Stimulated activated CD4-positive, alpha-beta T cell treated with anti-CD3 and anti-CD28 coated beads, Interleukin-1b, Interleukin-23, amount 100 ng/mL, for 1 hour (primary cell): ENCODE measurements at places on chromosomes 4 and X.

GRCh38 chrX:75547783-75548182 lies 24.9 kb upstream of the ZDHHC15 start:
- no peak for DNase-seq

- no peak for DNase-seq
Observed at GRCh38 chrX:72280321-72280845, 3.3 kb upstream of the RPS4X start.

- DNase-seq = peak; percentile 55
Observed at GRCh38 chrX:1537031-1537715, at the start of gene P2RY8. Gene P2RY8, minus strand, starts transcription at chrX:1537185. Its CDS starts 70,627 bp downstream, at chrX:1466558.

DNA sequence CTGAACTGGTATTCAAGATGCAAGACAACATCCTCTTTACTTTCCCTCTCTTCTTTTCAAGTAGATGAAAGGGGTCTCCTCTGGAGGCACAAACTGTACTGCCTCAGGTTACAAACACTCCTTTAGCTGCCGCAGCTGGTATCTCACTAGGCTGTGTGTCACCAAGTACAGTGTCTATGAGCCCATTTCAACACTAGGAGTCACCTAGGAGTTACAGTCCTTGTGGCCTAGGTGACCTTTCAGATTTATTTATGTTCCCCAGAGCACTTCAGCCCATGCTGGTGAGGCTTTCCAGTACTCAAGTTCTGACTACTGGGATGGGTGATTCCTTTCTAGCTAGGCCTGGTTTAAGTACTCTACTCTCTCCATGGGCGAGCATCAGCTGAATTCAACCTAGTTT lies 32.4 kb upstream of the TMLHE start:
- no peak for DNase-seq

- no peak for DNase-seq
Observed at GRCh38 chr4:127548990-127549925, 83.5 kb upstream of the INTU start.

GRCh38 chrX:118550792-118551191 lies 55.2 kb downstream of the DOCK11 start:
- no peak for DNase-seq

DNA sequence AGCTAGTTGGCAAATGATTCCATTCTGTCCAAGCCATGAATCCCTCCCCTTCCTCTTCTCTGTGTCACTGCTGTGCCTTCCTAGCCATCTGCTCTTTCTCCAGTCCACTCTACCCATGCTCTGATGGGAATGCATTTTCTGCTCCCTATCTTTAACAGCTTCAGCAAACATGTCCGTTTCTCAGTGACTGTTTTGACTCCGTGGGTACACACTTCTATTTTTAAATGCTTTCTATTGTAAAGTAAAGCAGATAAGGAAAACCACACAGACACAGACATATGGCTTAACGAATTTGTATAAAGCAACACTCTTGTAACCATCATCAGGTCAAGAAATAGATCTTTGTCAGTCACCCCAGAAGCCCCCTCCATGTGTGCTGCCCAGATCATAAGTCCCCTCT lies 72.4 kb upstream of the KLHL13 start:
- DNase-seq = no peak

GRCh38 chr4:7598939-7599790 lies 164.4 kb upstream of the PSAPL1 start:
- DNase-seq = no peak

- DNase-seq = no peak
Observed at GRCh38 chr4:151797131-151797530, 36.3 kb upstream of the GATB start.

- DNase-seq = no peak
Observed at GRCh38 chr4:140084385-140084784, 69.6 kb downstream of the MAML3 start.

GRCh38 chrX:5417381-5417780 lies 811.3 kb downstream of the NLGN4X start:
- DNase-seq = no peak

DNA sequence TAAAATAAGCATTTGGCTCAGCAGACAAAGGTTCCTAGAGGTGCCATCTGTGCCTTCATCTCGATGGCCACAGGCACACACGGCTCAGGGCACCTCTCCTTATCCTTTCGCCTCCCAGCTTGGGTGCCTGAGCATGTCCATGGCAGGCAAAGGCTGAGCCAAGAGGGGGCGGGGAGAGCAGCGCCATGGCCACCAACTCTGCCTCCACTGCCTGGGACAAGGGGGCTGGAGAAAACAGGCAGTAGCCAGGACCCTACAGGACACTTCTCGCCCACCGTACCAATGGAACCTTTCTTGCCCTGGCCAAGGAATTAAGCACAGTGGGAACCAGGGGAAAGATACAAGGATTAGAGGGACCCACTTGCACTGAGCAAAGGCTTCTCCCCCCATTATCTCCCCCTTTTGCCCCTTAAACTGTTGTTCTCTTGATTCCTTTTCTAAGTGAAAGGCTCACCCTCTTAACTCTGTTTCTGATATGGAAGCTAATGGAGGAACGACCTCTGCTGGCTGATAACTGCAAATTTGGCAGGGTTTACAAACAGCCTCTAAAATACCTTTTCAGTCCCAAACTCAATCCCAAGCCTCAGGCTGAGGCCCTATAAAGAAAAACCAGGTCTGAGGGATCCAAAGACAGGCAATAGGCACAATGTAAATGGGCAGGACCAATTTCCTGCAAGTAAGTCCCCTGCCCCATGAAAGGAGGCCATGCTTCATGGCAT lies 335.2 kb downstream of the ADAM29 start:
- DNase-seq = no peak

- no peak for DNase-seq
Observed at GRCh38 chr4:2461246-2461960, 7.5 kb upstream of the RNF4 start.

DNA sequence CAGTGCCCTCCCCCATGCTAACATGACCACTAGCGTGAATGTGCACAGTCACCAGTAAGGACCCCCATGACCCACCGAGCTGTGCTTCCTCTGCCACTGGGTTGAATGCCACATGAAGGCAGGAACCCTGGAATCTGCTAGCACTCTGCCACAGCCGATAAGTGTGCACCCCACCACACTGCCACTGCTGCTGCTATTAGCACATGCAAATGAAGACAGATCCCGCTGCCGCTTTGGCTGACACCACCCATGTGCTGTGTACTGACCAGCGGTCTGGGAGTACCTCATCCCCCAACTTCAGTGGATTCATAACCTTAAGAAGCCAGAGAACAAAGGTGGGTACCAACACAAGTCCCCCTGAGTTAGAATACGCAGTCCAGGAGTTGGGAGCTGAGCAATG lies 200.9 kb upstream of the ARHGEF9 start:
- DNase-seq = no peak

- DNase-seq = no peak
Observed at GRCh38 chrX:130108647-130109428, 1.5 kb downstream of the ELF4 start.

- DNase-seq = no peak
Observed at GRCh38 chr4:155011163-155011780, 197.2 kb upstream of the NPY2R start.

- no peak for DNase-seq
Observed at GRCh38 chrX:97743014-97743413, 859.3 kb downstream of the RPA4 start.

DNA sequence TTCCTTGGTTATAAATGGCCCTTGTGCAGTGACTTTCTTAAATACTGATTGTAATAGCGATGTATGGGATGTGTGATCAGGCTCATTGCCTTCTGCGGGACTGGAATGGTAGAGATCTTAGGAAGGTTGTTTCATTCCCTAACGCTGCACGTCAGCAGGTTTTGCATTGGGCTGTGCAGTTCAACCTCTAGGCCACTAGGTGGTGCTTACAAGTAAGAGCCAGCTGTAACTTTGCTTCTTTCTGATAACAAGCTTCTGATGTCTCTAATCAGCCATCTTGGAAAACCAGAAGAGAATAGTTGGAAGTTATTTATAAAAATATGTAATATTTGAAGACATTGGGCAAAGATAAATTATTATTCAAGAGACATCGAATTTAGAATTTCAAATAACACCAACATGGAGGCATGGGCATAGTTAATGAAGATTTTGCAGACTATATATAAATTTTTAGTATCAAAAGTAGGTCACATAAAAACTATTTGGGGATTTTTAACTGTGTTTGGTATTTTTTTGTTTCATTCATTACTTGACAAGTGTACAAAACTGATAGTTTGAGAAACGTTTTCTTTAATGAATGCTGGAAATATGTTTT lies 339.7 kb upstream of the PCDH7 start:
- no peak for DNase-seq

DNA sequence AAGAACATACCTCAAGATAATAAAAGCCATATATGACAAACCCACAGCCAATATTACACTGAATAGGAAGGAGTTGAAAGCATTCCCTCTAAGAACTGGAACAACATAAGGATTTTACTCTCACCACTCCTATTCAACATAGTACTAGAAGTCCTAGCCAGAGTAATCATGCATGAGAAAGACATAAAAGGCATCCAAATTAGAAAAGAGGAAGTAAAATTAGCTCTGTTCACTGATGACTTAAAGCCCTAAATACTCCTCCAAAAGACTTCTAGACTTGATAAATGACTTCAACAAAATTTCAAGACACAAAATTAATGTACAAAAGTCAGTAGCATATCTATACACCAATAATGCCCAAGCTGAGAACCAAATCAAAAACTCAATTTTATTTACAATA lies 235.7 kb downstream of the NKX6-1 start:
- DNase-seq = no peak

GRCh38 chrX:31487951-31488350 lies 416.1 kb upstream of the FTHL17 start:
- no peak for DNase-seq

DNA sequence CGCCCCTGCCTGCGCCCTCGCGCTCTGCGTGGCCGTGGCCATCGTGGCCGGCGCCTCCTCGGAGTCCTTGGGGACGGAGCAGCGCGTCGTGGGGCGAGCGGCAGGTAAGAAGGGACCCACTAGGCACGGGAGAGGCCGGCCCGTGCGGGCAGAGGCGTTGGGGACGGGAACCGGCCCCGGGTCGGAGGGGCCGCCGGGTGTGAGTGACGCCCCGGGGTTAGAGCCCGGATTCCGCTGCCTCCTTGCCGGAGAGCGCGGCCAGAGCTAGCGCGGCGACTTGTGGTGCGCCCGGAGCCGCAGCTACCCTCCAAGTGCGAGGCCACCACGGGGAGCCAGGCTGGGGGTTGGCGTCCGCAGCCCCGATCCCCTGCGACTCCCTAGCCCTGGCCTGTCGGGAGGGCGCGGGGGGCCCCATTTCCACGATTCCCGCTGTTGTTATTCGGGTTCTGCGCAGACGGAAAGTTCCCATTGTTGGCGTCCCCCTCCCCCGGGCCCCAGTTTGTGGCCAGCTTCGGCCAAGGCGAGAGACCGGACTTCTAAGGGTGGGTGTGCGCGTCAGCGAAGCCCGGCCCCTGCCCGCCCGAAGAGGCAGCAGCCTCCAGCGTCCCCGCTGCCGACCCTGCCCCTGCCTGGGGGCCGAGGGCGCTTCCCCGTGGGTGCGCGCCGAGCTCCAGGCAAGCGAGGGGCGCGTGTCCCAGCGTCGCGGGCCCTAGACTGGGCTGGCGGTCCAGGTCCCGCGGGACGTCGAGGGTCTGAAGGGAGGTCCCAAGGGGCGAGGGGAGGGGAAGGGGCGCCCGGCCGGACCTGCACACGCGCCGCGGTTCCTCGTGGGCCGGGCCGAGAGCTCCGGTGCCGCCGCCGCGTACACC lies 1.1 kb downstream of the FGFR3 start:
- DNase-seq = no peak

- no peak for DNase-seq
Observed at GRCh38 chr4:46254788-46255187, 130.9 kb upstream of the GABRG1 start.

DNA sequence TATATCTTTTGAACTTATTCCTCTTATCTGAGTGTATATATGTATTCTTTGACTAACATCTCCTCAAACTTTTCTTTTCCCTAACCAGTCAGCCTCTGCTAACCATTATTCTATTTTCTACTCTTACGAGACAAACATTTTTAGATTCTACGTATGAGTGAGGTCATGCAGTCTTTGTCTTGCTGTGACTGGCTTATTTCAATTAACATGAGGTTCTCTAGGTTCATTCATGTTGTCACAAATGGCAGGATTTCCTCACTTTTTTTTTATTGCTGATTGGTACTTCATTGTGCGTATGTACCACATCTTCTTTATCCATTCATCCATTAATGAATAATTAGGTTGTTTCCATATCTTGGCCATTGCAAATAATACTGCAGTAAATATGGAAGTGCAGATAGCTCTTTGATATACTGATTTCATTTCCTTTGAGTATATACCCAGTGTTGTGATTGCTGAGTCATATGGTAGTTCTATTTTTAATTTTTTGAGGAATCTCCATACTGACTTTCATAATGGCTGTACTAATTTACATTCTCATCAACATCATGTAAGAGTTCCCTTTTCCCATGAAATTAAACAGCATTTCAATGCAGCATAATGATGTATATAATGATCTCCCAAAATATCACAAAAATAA lies 80.1 kb downstream of the HS3ST1 start:
- DNase-seq = no peak

GRCh38 chr4:1973661-1974060 lies 35.1 kb downstream of the NELFA start:
- no peak for DNase-seq

- DNase-seq = no peak
Observed at GRCh38 chr4:185608185-185608584, 72.9 kb upstream of the PDLIM3 start.

DNA sequence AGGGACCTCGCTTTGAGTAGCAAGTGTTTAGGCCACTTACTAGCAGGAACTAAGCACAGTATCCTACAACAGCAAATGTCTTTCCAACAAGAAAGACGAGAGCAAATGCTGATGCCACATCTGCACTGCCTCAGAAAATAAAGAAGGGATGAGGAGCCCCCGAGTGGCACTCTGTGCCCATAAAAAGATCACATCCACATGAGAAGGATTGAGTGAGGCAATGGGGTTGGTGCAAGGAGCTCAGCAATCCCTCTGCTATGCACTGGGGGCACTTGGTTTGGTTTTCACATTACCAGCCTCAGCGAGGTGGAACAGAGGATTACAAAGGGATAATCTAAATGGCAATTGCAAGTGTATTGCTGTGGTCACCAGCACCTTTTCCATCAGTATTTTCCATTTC lies 252.8 kb upstream of the SLC7A11 start:
- DNase-seq = no peak

GRCh38 chrX:110442635-110443034 lies 84.0 kb downstream of the RTL9 start:
- no peak for DNase-seq

- no peak for DNase-seq
Observed at GRCh38 chr4:180860089-180860720, 1383.0 kb upstream of the TENM3 start.
